Right ventricle myocardium inferior (tissue), 1 donor: ENCODE measurements at places on chromosomes 2 and 18. TPM values are rescaled to one million over a fixed set of nuclear protein-coding genes. Genes with fewer than 3 reads are reported as not detected.
A peak's percentile ranks its signal among the peaks of the same experiment; 100 is the strongest.

- DNase-seq = no peak
Observed at GRCh38 chr2:129777762-129778583, 201.5 kb upstream of the RAB6C start.

Gene KHK
- total RNA-seq = 4.5 TPM

DNA sequence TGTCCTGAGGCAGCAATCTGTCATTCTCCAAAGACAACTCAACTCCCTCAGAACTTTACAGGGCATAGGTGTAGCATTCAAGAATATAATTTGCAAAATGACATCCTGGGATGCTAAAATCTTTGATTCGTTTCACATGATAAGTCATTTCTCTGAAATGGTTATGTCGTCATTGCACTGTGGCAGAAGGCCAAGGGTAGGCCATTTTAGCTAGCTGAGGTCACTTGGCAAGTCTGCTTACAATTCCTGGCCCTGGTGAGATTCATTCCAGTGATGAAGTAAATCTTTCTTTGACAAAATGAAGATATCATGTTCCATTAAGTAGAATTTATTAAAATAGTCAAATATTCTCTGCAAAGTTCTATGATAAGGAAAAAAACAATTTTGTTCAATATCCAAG, 1410.3 kb upstream of the LRRTM1 start:
- no peak for DNase-seq

Gene LYG1
- 0.57 TPM for total RNA-seq

DNA sequence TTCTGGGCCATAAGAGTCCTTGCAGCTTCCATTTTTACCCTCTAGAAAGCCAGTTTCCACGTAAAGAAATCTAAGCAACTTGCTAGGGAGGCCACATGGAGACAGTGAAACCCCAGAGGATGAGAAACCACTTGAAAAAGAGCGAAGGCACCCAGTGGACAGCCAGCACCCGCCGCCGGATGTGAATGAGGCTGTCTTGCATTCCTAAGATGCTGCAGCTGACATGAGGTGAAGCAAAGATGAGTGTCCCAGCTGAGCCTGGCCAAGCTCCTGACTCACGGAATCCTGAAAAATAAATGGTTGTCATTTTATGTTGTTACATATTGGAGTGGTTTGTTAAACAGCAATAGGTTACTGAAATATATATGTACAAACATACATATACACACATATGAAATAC, 65.9 kb upstream of the STPG4 start:
- DNase-seq = no peak

Gene RMND5A
- 91.6 TPM for total RNA-seq

DNA sequence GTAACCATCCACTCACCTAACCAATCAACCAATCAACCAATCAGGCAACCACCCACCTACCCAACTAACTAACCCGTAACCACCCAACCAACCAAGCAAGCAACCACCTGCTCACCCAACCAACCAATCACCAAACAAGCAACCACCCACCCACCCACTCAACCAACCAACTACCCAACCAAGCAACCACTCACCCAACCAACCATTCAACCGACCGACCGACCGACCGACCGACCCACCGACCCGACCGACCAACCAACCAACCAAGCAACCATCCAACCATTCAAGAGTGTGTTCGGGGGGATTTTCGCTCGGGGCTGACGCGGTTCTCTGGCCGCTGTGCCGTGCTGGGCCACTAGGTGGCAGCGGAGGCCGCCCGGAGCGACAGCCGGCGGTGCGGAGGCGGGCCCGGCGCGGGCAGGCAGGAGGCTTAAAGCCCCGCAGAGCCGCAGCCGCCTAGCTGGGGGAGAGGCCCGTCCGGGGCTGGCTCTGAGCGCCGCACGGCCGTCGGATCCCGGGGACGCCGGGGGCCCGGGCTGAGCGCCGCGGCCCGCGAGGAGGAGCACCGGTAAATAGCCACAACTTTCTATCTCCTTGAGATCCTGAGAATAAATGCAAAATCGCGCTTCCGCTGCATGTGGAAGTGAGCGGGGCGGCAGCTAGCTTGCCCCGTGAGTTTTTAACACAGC, at the start of gene MC5R:
Gene MC5R, plus strand, starts transcription at position 443 of the 689 bp plus-strand sequence. CDS start 1,617 bp downstream, outside the sequence.
- DNase-seq = peak; percentile 81

DNA sequence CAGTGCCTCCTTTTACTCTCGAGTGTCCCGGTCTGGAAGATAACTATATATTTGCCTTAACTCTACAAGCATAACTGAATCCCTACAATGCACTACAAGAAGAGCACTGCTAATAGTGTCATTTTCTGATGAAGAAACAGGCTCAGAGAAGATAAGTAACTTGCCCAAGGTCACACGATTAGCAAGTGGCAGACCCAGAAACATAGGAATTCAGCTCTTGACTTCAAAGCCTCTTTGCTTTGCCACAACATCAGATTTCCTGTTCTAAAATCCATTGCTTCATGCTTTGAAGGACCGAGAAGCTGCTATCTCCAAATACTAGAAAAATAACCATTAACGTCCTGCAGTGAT, 65.6 kb downstream of the HS1BP3 start:
- no peak for DNase-seq

Gene GRHL1
- total RNA-seq = 0.81 TPM

DNA sequence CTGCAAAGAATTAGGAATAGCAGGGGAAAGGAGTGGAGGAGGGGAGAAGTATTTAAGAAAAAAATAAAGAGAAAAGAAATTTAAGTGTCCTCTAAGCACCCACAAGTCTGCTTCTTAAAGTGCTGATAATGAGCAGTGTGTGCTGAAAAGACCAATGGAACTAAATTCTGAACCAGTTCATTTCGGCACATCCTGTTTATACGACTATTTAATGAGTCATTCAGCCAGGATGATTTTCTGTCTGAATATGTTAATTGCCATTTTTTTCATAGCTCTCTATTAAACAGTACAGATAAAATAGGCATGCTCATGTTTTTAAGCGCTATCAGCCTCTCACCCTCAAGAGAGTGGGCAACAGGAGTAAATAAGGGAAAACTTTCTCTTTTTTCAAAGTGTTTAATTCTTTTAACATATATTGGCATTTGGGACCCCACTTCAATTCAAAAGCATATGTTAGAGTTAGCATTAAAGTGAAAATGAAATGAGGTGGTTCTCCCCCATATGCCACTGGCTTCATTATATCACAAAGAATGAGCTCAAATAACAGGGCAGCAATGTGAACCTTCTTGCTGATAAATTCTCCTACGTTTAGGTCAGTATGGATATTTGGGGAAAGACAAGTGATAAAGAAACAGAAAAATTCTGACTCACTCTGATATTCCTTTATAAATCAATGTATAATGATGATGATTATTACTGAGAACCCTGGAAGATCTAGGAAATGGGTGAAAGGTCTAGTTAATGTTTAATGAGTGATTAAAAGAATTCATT, 87.5 kb downstream of the TCF4 start:
- DNase-seq = no peak

DNA sequence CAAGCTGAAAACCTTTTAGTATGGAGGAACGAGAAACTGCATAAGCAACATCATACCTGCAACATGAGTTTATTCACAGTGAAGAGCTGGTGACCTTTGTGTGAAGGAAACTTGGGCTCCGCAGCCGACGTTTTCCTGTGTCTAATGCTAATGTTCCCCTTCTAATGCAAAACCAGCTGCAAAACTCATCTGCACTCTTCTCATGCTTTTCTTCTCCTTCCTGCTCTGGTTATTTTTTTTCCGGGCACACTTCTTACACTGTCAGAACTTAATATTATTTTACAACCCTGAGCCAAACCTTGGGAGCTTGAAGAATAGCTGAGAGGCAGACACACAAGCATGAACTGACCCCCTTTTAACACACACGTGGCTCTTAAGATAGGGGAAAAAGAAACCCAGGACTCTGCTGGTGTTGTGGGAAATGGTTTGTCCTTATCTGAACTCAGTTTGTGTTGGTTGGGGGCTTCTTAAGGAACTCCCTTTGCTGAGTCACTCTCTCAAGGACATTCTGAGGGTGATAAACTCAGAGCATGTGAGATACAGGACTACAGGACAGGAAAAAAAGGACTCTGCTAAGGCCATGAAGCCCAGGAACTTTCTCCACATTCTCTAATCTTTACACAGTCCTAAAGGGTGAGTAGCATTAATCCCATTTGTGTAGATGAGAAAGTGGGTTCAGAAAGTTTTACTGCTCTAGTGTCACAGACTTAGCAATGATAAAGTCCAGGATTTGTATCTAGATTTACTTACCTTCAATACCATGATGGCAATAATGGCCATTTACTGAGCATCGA, 439.3 kb upstream of the TRIB2 start:
- DNase-seq = no peak

- DNase-seq = peak; percentile 18
Observed at GRCh38 chr2:237513693-237514092, 26.6 kb downstream of the MLPH start.

Gene MYOM1
- 611 TPM for total RNA-seq

DNA sequence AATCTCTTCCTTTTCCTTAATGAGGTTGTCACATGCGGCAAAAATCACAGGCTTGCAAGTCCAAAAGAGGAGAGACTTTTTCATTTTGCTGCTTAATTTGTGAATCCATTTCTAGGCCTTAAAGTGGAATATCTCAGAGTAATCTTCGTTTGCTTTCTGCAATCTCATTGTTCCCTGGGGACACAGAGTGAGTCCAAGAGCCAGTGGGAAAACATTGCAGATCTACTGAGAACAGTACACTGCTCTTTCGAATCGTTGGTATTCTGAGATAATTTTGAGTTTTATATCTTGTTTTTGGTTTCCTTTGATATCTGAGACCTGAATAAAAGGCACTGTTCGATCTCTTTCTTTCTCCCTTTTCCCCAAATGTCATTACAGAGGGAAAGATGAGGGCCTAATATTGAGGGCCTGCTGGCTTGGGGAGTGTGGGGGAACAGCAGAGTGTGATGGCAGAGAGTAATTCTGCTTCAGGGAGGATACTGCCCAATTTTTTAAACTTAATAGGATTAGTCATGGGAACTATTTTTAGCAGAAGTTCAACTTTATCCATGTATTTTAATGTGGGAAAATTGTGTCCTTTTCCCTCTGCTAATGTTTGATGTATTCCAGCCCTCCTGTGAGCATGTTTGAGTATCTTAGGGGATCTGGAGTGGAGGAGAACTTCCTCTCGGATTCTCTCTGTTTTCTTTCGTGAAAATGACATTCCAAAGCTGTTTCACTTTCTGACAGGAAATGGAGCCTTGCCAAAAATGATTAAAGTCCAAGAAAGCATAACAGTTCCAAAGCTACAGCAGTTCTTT, 418.2 kb upstream of the ZEB2 start:
- no peak for DNase-seq

- DNase-seq = no peak
Observed at GRCh38 chr2:239106314-239106908, 258.5 kb downstream of the TWIST2 start.

Gene G6PC2
- not detected for total RNA-seq

- no peak for DNase-seq
Observed at GRCh38 chr2:9979977-9980376, 28.5 kb downstream of the GRHL1 start.
